ENCODE measurements at places on chromosomes 13 and 19.
A peak's percentile ranks its signal among the peaks of the same experiment; 100 is the strongest.

- DNase-seq = no peak
Measured at GRCh38 chr13:73324842-73325722, 266.3 kb downstream of the KLF5 start.

- peak; percentile 83 for DNase-seq
Measured at GRCh38 chr19:35899547-35900214, 659 bp downstream of the NFKBID start.

GRCh38 chr13:51559946-51560735, 24.1 kb upstream of the WDFY2 start:
- DNase-seq = no peak

DNA sequence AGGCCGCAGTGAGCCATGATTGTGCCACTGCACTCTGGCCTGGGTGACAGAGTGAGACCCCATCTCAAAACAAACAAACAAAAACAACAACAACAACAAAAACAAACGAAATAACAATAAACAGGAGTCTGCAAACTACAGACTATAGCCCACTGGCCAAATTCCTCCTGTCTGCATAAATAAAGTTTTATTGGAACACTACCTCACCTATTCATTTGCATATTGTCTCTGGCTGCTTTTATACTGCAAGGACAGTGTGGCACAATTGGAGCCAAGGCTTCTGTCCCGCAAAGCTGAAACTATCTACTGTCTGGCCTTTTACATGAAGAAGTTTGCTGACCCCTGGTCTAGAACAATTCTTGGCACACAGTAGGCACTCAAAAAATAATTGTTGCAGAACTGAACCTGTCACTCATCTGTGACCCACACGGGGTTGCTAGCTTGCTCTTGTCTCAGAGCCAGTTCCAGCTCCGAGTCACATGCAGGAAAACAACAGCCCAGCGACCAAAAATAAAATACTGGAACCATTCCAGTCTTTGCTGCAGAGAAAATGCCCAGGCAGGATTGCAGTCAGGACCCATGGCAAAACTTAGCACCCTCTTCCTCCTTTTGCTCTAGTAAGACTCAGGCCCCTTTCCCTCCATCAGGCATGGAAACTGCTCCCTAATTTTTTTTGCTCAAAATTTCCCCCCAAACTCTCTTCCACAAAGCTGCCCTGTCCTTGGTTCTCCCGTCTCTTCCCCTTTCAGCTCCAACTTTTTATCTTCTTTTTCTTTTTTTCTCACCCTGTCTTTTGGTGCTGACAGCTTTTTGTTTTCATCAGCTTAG, 4.8 kb upstream of the MYH14 start:
- no peak for DNase-seq

- no peak for DNase-seq
Measured at GRCh38 chr19:8702350-8702749, 3.8 kb upstream of the ACTL9 start.

GRCh38 chr19:17909003-17909732, 23.6 kb upstream of the CCDC124 start:
- no peak for DNase-seq

- peak; percentile 88 for DNase-seq
Measured at GRCh38 chr19:50203281-50204080, at the start of gene MYH14. Gene MYH14 (plus strand): TSS chr19:50203622. CDS start chr19:50210366, 6,744 bp downstream.

GRCh38 chr19:42596391-42597072, 1.8 kb upstream of the CEACAM8 start:
- no peak for DNase-seq

DNA sequence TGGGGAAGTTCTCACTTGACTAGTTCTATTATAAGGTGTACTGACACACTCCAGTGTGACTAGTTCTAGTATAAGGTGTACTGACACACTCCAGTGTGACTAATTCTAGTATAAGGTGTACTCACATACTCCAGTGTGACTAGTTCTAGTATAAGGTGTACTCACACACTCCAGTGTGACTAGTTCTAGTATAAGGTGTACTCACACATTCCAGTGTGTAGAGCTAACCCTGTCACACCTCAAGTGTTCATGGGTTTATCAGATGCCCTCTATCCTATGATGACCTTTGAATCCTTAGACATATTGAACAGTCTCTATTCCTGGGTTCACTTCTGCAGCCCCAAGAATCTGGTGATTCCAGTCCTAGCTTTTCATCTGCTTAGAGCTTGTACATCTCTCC, 54.6 kb upstream of the MYO16 start:
- DNase-seq = no peak

DNA sequence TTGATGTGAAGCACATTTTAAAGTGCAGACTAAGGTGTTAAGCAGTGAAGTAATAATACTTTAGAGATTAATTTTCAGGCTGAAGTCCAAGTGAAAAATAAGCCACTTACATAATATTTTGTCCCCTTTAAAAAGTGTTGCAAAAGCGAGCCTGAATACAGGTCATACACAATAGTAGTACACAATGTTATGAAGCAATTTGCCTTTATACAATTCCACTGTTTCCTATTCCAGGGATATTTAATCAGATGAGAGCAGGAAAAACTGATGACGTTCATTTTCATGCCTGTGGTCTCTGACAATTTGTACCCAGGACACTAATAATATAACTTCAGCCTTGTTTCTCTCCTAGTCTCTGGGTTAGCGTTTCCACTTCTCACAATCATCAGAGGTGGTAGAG, 916.7 kb downstream of the PCDH9 start:
- DNase-seq = no peak

DNA sequence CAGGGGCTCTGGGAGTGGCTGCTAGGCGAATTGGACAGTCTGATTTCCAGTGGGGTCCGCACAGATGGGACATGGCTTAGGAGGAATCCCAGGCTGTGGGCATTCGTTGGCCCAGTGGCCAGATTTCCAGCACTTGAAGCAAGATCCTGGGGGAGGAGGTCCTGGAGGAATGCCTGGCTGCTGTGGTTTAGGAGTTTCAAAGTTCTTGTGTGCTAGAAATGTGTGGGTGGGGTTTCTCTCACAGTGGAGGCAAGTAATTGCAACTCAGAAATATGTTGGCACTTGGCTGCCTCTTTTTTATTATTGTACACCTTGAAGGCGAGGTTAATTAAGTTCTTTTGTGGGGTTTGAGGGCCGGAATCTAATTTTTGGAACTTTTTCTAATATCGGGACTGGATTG, 17.1 kb downstream of the IGFL3 start:
- no peak for DNase-seq

GRCh38 chr13:49840266-49840665, 47.8 kb upstream of the KPNA3 start:
- DNase-seq = no peak

All from NCI-H1105 (cell line).